ENCODE measurements at places on chromosomes 2 and 18.

- no peak for DNase-seq
These were observed 4.1 kb downstream of the RHBDD1 start for GRCh38 chr2:226839951-226840350.

DNA sequence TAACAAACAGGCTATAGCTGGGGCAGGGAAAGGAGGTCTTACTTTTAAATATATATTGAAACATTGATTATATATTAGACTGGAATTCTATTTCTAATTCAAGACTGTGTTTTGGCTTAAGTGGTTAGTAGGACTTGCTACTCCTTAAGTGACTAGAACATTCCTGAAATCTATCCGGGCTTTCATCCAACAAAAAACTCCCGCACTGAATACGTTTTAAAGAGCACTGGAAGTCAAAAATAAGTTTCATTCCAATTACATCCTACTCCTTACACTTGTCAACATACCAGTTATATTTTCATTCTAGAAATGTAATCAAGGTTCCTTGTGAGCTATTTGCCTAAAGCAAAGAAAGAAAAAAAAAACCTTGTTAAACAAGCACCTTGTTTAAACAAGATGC lies 204.6 kb downstream of the SP3 start:
- no peak for DNase-seq

- no peak for DNase-seq
These were observed 5.7 kb downstream of the PPP1R1C start for GRCh38 chr2:181991171-181991885.

GRCh38 chr18:24015639-24016631 lies 1.4 kb downstream of the TTC39C start:
- no peak for DNase-seq

DNA sequence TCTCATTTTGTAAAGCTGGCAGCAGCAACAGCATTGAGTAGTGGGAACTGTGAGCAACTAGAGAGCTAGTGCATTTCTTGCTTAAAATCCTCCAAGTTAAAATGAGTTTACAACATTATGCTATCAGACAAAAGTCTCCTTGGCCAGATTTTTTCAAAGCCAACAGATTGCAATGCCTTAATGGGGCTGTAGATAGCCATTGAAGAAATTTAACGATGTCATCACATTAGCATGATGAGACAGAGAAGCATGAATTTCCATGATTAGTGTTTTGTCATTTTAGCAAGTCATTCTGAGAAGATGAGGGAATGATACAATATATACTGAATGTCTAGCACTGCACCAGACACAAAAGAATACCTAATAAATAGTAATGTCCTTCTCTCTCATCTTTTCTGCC lies 307.5 kb upstream of the REG3G start:
- DNase-seq: no peak

- DNase-seq: no peak
These were observed 943.3 kb upstream of the FANCL start for GRCh38 chr2:59184276-59185020.

GRCh38 chr18:46627136-46627535 lies 29.9 kb downstream of the LOXHD1 start:
- no peak for DNase-seq

- no peak for DNase-seq
These were observed 10.7 kb downstream of the LPIN1 start for GRCh38 chr2:11757101-11757500.
